Activated CD4-positive, alpha-beta T cell treated with anti-CD3 and anti-CD28 coated beads for 4 hours (primary cell): ENCODE measurements at places on chromosomes 7 and 10.

- no peak for DNase-seq
Observed at GRCh38 chr7:17947620-17948019, 7.3 kb upstream of the SNX13 start.

DNA sequence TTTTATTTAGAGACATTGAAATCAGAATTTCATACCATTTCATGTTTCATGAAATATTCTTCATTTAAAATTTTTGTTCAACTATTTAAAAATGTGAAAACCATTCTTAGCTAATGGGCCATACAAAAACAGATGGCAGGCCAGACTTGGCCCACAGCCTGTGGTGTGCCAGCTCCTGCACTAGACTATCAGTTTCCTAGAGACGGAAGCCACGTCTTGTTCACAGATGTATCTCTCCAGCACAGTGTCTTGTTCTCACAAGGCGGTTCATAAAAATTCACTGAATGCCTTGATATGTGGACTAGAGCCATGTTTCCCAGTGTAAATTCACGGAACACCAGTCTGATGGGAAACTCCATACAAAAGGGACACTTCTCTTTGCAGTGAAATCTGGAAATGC lies 216.0 kb downstream of the KCNMA1 start:
- DNase-seq = no peak

GRCh38 chr10:53490553-53490952 lies 718.0 kb upstream of the MBL2 start:
- no peak for DNase-seq

GRCh38 chr10:102123223-102123622 lies 3.1 kb upstream of the LDB1 start:
- DNase-seq = no peak

DNA sequence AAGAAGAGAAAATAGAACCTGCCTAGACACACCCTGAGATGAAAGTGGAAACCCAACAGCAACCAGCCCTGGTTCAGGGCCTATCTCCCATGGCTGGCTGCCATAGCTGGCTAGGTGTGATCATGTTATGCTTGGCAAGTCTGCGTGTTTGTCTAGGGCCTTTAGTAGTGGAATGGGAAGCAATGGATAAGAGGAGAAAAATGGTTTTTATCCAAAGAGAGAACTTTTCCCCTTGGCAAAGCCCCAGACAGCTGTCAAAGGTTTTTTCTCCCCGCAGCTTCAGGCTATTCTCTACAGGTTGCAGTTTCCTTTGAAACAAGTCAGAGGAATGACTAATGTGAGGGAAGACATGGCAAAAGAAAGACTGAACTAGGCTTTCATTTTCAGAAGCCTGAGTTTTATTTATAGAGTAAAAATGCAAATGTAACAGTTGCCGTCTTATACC lies 161.5 kb downstream of the SEMA3D start:
- no peak for DNase-seq

GRCh38 chr10:131210181-131210580 lies 101.3 kb downstream of the TCERG1L start:
- DNase-seq = no peak

DNA sequence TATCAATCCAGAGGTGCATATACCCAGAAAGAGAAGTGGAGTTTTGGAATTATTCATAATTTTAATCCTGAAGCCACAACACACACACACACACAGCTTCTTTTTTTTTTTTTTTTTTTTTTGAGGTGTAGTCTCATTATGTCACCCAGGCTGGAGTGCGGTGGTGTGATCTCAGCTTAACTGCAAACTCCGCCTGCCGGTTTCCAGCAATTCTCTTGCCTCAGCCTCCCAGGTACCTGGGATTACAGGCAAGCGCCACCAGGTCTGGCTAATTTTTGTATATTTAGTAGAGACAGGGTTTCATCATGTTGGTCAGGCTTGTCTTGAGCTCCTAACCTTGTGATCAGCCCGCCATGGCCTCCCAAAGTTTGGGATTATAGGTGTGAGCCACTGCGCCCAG lies 35.4 kb downstream of the TET1 start:
- no peak for DNase-seq

DNA sequence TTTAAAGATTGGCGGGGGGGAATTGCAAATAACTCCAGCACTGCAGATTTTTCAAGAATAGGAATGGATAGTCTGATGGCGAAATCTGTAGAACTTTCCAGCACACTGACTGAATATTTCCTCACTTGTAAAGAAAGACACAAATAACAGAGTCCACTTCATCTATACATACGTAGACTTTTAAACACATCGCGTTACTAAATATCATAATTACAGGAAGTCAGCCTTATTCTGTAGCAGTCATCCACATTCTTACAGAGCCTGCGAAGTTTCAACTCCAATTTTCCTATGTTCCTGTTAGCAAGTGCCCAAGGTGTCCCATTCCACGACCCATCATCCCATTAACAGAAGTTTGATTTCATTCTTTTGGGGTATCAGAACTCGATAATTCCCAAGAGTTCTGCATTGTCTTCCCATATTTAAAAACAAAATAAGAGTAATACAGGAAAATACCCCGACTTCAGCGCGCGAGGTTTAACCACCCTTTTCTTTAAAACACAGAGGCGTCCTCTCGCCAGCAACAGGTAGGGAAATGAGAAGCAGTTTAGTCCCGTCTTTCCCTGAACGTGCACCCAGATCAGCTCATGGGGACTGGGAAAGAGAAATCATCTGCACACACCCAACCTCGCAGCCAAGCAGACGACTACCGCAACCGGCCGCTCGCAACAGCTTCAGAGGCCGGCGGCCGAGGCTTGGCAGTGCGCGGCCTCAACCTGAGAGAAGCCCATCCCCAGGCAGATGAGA lies 880 bp downstream of the HERC4 start:
- DNase-seq = no peak

GRCh38 chr7:20238754-20239324 lies 21.7 kb upstream of the MACC1 start:
- no peak for DNase-seq

GRCh38 chr10:97174941-97175340 lies 10.8 kb downstream of the SLIT1 start:
- no peak for DNase-seq

DNA sequence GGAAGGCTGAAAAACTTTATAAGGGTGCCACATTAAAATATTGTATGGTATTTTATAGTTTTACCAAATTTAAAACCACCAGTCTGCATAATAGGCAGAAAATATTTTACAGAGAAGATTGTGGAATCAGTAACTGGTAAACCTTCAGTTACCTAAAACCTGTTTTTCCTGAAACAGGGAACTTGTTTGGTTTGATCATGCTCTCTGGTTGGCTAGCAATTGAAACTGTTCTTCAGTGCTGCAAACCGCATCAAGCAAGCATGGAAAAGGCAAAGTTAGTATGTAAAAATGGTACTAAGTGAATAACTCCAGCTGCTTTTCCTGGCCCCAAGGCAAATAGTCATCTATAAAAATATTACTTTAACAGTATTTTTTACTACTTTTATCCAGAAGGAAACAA lies 316.9 kb upstream of the LRRN3 start:
- DNase-seq = no peak

DNA sequence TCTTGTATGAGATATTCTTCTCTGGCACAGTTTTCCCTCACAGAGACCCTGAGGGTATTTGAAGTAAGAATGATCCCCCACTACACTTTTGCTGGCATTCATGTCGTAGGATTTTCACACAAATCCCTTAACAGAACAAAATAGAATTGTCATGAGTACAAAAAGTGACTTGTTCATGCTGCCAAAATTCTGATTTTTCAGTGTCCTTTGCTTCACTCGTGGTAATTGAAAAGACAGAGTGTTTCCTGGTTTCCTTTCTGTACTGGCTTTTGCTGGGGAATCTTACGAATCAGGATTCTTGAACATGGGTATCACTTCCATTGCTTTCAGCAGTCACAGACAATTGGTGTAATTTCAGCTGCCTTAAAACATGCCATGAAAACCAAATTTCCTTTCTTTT lies 756.3 kb downstream of the REEP3 start:
- no peak for DNase-seq

- DNase-seq = no peak
Observed at GRCh38 chr10:9230625-9231024, 1176.1 kb downstream of the GATA3 start.

- DNase-seq = no peak
Observed at GRCh38 chr7:18407385-18407784, 88.2 kb upstream of the HDAC9 start.

GRCh38 chr10:109237682-109238081 lies 685.6 kb downstream of the XPNPEP1 start:
- no peak for DNase-seq

DNA sequence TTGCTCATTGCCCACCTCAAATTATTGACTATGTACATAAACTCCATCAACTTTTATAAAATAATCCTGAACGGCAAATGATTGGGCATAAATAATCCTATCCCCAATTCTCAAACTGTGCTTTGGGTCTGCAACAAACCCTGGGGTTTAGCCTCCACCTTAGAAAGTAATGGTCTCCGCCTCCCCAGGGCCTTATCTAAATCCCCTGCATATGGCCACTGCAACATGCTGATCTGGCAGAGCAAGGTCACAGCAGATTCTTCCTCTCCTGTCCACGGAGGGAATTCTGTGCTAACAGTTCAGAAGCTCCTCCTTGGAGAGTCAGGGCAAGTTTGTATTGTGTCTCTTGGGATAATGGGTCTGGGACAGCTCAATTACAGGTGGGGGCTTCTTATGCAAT lies 18.4 kb downstream of the FXYD4 start:
- DNase-seq = no peak

DNA sequence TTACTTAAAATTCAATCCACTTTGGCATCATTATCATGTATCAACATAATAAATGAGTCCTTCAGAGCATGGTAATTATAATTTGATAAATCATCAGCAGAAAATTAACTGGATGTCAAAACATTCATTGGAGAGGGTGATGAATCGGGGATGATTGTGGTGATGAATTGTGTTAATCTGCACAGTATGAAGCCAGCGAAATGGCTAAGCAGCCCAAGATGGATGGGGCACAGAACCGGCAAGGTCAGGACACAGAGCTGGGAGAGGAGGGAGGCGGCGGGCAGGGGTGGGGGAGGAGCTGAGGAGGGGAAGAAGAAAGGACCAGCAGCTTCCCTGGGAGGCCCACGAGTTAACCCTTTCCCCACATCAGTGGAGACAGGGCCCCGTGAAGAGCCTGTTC lies 536.1 kb downstream of the LRMDA start:
- DNase-seq = no peak

DNA sequence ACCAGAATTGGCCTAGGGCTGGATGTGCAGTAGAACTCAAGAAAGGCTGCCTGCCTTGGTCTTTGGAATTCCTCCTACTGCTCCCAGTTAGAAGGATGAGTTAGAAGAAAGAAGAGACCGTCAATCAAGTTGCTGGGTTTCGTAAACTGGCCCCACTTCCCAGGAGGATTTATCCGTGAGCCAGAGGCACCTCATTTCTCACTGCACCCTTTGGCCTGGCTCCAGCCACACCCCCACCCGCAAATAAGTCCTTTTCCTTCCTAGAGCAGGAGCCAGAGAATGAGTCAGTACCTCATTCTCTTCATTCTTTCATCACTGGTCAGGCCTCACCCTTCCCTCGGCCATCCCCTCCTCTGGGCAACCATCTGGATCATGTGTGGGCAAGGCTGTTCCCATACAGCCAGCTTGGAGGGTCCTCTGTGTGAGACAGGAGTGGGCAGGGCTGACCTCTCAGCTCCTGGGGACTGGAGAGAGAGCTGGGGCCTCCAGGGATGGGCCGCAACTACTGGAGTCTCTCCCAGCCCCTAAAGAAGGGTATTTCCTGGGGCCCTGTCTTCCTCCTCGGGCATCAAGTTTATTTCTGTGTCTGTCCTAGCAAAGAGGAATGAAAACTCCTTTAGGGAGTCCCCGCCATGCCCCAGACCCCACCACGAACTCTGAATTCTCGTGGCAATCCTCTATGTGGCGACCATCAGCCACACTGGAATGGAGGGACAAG lies 87.2 kb upstream of the DUSP5 start:
- DNase-seq = no peak

- no peak for DNase-seq
Observed at GRCh38 chr10:25811052-25811685, 122.9 kb upstream of the MYO3A start.

DNA sequence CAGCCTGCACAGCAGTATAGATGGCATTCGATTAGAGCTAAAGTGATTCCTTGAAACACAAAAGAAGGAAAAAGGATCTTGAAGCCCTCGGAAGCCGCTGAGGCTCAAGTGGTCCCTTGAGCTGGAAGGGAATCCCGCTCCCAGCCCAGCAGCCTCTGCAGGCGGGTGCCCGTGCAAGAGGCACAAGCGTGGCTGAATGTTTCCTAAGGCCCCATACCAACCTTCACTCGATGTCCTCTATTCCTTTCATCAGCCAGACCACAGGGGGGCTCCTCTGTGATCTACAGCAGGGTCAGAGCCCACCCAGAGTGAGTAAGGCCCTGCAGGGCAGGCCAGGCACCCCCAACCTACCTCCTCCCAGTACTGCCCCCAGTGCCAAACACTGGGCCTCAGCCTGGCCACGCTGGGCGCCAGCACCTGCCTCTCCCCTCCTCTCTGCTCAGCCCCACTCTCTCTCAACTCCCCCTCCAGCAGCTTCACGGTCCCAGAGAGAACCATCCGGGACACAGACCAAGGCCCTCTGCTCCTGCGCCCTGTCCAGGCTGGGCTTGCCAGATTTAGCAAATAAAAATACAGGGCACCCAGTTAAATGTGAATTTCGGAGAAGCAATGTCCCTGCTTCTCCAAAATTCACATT lies 30.5 kb downstream of the EBF3 start:
- no peak for DNase-seq

DNA sequence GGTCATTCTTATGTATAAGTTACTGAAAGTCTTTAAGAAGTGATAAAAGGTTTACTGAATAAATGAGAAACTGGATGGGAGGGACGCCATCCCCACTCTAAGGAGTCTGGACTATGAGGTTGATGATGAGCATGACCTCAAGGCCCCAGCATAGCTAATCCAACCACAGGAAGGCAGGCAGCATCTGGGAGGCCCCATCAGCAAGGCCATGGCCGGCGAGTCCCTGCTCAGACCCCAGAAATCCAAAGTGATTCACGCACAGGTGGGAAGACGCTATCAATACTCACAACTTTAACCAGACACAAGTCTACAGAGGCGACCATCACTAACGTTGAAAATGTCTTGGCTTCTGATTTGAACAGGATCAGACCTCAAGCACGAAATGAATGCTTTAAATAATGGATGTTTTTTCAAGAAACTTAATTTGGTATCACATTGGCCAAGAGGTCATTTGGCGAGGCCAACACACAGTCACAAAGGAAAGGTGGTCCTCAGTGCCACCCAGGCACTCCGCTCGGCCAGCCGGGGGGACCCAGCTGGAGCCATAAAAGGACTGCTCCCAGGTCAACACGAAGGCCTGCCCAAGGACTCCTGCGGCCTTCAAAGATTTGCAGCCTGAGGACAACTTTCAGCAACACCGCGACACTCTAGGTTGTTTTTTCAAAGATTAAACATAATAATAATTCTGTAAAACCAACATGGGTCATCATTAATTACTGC lies 228.5 kb downstream of the PTPRN2 start:
- no peak for DNase-seq
